ENCODE measurements at places on chromosomes 13 and 19.
A peak's percentile ranks its signal among the peaks of the same experiment; 100 is the strongest.

- no peak for DNase-seq
Observed at GRCh38 chr19:2524840-2525723, 49.2 kb downstream of the GADD45B start.

DNA sequence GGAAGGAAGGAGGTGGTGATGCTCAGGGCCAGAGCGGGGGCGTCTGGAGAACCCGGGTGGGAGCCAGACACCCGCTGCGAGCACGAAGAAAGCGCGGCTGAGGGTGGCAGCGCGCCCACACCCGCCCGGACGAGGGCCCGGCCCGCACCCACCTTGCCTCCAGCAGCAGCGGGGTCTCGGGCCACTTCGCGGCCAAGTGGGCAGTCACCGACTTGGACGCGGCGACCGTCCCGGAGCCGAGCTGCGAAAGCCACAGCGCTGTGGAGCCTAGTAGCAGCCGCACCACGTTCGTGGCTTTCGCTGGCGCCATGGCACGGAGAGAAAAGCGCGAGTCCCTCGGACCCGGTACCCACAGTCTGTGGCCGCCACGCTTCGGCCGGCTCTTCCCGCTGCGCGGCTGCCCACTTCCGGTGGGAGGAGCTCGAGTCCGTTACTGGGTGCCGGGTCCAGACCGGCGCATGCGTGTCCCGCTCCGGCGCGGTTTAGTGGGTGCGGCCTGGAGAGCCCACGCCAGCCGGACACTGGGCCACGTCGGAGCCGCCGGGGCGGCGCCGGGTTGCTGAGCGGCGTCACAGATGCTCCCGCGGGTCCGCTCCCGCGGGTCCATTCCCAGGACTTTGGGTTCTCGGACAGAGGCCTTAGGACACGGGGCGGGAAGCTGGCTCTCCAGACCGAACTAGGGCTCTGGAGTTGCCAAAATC lies at the start of gene UGGT2:
Gene UGGT2, minus strand, starts transcription at position 399 of the 701 bp plus-strand sequence. Its CDS starts 89 bp downstream, at position 310.
- DNase-seq = peak; percentile 84

- no peak for DNase-seq
Observed at GRCh38 chr13:31588893-31589292, 150.4 kb upstream of the RXFP2 start.

DNA sequence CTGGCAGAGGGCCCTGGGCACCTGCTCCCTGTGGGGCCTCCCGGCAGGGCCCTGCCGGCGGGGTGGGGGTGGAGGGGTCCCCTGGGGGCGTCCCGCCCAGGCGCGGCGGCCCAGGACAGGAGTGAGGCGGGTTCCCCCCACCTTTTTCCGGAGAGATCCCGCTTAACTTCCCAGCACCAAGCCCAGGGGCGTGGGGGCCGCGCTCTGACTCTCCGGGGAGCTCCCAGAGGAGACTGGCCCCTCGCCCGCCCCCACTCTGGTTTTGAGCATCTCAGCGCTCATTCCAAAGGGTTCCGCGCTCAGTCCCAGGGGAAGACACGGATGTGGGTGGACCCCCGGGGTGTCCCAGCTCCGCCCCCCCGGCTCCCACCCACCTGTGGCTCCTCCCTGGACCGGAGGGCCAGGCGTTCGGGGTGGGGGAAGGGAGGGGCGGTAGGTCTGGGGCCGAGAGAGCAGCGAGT lies 476 bp downstream of the C2CD4C start:
- no peak for DNase-seq

DNA sequence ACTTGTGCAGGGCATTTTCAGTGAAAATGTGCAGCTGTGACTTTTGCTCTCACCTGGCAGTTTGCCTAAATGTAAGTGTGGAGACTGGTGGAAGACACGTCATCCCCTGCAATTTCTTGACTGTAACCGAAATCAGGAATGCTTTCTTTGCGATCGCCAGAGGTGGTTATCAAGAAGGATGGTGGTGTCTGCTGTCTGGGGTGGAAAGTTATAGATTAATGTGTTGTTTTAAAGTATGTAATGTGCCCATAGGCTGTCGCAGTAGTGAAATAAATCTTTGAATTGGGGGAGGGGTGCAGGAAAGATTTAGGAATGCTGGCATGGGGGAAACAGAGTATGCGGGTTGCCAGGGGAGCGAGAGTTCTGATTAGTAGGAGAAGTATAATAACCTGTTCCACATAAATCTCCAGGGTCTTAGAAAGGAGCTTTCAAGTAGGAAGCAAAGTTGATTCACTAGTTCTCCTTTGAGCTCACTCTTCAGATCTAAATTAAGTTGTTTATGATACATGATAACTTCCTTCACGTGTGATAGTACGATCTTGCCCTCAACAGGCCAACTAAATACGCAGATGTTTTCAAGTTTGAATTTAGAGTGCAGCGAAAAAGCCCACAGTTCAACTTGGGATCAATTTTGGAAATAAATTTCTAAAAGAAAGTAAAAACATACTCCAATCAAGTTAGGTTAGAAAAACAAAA lies 1520.0 kb upstream of the SLC10A2 start:
- DNase-seq = no peak

DNA sequence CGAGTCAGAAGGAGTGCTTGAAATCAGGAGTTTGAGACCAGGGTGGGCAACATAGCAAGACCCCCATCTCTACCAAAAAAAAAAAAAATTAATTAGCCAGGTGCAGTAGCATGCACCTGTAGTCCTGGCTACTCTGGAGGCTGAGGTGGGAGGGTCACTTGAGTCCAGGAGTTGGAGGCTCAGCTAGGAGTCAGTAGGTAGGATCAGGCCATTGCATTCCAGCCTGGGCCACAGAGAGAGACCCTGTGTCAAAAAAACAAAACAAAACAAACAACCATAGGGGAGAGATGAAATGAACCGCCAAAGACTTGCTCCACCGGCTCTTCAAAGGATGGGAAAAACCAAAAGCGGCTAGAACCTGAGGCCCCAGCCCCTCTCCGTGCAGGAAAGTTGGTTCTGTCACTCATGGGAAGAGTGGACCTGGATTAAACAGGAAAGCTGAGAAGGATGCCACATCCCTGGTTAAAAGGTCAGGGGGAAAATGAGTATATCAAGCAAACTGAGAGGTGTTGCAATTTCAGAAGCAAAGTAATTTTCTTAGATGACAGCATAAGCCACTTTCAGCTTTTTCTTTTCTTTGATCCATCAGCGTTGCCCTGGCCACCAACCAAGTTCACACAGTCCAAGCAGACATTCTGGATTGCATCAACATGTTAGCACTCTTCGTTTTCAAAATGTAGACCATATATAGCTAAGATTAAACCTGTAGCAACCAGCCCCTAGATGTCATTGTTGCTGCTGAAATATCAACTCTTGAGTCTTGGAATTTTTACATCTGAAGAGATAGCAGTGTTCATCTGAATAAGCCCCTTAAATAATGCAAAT lies 8.9 kb upstream of the ZNF507 start:
- DNase-seq = no peak
